ENCODE measurements at places on chromosomes 11 and 22.

DNA sequence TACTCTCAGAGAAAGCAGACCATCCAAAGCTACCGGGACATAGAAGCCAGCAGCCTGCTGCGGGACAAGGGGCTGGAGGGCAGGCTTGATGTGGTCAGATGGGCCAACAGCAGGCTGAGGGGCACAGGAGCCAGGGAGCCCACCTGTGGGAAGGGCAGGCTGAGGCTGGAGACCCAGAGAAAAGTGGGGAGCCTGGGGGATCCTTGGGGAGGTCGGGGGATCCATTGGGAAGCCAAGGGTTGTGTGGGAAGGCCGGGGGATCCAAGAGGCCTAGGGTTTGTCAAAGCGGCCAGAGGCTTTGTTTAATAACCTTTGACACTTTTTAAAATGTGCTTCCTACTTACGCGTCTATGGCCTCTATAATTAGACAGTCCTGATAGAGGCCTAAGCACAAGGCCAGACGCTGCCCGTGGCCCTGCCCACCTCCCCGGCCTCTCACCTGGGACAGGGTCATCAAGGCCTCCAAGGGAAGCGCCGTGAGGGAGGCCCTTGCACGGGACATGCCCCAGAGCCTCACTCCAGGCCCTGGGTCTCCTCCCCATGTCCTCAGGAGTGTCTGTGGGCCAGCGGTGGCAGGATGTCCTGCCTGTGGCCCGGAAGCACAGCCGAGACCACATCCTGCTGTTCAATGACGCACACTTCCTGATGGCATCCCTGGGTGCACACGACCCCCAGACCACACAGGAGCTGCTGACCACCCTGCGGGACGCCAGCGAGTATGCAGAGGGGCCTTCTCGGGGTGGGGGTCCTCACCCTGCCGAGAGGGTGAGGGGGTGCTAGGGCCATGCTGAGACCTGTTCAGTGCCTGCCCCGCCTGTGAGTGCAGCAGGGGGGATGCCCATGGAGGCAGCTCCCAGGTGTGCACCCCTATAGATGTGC is 8.6 kb upstream of the GTSE1 start:
- no peak for DNase-seq

- no peak for DNase-seq
These were observed 94.0 kb upstream of the SEZ6L start for GRCh38 chr22:26075251-26075650.

- DNase-seq, result no peak
These were observed 737.2 kb downstream of the LRRC4C start for GRCh38 chr11:40722179-40722795.

DNA sequence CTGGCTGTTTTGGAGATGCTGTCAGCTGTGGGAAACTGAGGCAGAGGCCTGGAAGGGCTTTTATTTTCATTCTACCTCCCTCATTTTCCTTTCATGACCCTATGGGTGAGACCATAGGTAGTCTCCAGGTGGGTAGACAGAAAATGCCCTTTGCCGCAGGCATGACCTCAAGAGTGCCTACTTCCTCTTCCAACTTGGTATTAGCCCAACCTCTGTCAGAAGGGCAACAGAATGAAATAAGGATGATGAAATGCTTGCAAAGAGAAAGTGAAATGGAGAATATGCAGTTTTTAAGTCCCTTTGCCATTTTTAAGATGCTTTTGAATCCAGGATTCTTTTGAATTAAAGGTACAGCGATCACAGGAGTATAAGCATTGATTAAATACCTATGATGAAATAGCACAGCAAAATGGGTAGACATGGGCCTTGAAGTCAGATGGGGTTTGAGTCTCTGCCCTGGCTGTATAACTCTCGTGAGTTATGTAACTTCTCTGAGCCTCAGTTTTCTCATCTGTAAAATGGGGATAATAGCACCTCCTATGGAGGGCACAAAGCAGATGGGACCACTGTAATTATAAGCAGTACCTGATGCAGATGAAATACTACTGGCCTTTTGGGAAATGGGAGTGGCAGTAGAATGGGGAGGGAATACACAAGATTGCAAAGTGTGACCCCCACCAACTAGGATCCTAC is 3.7 kb downstream of the ASPHD2 start:
- DNase-seq, result no peak

GRCh38 chr11:117837070-117837776 is 12.7 kb upstream of the FXYD2 start:
- no peak for DNase-seq

DNA sequence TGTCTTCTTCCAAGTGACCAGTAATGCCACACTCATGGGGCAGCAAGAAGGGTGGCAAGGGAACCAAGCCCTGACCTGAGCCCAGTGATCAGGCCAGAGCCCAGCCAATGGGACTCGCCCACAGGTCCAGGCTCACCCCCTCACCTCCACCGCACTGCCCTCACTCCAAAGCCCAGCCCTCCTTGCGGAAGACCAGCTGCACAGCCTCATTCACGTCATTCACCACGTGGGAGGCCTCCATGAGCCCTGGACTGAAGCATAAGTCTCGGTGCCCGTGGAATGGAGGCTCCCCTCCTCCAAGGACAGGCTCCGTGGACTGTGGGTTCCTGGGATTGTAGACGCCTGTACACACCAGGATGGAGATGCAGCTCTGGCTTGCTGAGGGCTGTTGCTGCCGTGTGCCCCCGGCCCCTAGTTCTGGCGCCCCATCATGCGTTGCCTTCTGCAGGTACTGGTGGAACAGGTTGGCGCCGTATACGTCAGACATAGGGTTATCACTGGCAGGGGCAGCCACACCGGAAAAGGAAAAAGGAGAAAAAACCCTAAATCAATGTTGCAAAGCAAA is 16.8 kb upstream of the TMEM121B start:
- DNase-seq, result no peak

GRCh38 chr11:110465231-110465630 is 35.5 kb downstream of the FDX1 start:
- no peak for DNase-seq

GRCh38 chr22:36374603-36375024 is 13.2 kb downstream of the MYH9 start:
- DNase-seq, result no peak

- no peak for DNase-seq
These were observed 457 bp downstream of the RNF141 start for GRCh38 chr11:10540546-10540914.

DNA sequence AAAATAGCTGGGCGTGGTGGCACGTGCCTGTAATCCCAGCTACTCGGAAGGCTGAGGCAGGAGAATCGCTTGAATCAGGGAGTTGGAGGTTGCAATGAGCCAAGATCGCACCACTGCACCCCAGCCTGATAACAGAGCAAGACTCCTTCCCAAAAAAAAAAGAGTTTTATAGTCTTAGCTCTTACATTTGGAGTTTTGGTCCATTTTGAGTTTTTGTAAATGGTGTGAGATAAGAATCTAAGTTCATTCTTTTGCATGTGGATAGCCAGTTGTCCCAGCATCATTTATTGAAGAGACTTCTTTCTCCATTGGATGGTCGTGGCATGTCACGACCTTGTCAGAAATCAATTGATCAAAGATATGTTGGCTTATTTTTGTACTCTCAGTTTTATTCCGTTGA is 34.6 kb downstream of the RNF121 start:
- DNase-seq, result no peak

- no peak for DNase-seq
These were observed 71.0 kb upstream of the PPARA start for GRCh38 chr22:46079093-46079860.
